ENCODE measurements at places on chromosomes 5 and 9.

GRCh38 chr5:156327296-156327695 lies 332 bp downstream of the SGCD start:
- no peak for DNase-seq

GRCh38 chr9:96884443-96884842 lies 30.1 kb upstream of the ZNF782 start:
- DNase-seq: no peak

DNA sequence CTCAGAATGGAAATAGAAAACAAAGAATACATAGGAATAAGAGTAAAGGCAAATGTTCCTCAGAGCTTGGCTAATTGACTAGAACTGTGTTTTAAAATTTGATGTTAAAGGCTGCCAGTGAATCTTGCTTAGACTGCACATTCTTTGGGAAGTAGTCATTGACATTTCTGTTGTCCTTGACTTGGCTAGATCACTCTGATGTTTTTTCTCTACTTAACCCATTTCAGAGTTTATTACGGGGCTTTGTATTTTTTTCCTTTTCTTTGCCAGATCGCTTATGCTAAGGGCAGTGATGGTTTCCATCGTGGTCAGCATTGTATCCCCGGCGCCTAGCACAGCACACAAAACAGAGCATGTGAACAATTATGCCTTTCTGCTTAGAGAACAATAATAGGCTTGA lies 1126.7 kb upstream of the CDH9 start:
- no peak for DNase-seq

GRCh38 chr5:173591056-173591514 lies 25.4 kb downstream of the BOD1 start:
- DNase-seq: no peak

DNA sequence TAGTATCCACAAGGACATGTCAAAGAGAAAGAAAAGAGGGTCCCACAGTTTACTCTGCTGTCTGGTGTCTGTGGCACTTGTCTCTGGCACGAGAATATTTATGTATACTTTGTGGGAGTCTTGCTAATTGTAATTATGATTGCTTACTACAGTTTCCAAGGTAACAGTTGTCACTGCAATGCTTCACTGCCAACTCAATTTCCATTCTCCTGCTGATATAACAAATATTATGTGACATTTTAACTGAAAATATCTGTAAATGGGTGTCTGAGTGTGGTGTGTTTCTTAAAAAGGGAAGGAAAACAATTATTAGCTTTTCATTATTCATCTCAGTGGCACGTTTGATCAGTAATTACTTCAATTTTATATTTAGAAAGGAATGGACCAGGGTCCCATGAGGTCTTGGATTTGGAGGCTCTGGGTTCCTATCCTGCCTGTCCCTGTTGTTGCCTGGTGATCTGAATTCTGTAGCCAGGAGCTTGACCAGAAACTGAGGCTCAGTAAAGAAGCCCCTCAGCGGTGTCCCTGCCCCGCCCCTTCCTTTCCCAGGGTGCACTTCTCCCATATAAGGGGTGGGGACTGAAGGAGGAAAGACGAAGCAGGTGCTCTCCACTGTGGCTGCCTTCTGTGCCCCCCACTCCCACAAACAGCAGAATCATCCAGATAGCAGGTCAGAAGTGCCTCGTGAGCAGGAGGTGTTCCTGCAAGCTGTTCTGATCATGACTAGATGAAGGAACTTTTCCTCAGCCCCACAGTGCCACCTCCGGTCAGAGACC lies 137.3 kb upstream of the KIF2A start:
- no peak for DNase-seq
